ENCODE measurements at places on chromosomes 11 and 22.

DNA sequence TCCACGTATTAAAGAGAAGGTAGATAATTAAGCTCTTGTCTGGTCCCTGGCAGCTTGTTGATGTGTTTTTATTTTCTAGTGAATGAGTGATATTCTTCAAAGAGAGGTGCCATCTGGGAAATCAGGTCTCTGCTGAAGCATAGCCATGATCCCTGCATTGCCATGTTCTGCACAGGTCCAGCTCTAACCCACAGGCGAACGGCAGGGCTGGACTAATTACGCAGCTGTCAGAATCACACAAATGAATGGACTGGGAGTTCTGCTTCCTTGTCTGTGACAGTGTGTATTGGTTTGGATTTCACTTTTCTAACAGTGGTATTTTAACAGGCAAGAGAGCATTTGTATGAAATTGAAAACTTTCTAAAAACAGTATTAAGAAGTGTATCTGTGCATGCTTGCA lies 235.6 kb downstream of the FAT3 start:
- no peak for DNase-seq

- no peak for DNase-seq
Measured at GRCh38 chr11:2529636-2530035, 84.8 kb downstream of the KCNQ1 start.

DNA sequence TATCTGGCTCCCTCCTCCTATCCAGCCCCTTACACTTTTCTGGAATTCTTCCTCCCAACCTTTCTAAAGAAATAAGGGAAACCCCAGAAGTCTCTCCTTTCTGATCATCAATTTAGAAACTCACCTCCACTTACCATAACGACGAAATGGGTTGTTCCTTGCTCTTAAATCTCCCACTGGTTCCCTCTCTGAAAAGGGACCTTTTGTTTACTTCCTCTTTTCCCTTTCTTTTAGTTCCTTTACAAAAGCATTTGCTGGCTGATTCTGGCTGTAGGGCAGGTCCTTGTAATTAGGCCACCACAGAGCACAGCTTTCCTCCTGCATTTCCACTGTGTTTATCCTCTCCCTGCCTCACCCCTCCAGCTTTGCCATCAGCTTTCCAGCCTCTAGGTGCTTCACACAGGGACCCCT lies 12.0 kb downstream of the JAML start:
- no peak for DNase-seq

DNA sequence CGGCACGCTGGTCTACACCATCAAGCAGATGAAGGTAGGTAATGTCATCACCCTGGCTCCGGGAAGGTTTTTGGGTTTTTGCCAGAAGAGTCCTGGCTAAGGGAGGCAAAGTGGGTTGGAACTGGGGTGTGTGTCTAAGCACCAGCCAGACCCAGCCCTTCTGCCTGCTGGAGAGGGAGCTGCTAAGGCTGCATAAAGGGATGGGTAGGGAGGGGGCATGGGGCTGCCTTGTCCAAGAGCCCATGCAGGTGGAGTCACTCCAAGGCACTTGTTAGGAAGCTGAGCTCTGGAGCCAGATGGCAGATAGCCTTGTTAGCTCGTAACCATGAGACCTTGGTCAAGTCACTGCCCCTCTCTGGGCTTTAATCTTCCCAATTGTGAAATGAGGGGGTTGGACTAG lies 48.0 kb downstream of the TIMP3 start:
- DNase-seq: no peak

GRCh38 chr11:95066716-95067038 lies at the start of gene SRSF8:
Gene SRSF8 (plus strand): TSS chr11:95066919. CDS start chr11:95067227, 308 bp downstream.
- no peak for DNase-seq

DNA sequence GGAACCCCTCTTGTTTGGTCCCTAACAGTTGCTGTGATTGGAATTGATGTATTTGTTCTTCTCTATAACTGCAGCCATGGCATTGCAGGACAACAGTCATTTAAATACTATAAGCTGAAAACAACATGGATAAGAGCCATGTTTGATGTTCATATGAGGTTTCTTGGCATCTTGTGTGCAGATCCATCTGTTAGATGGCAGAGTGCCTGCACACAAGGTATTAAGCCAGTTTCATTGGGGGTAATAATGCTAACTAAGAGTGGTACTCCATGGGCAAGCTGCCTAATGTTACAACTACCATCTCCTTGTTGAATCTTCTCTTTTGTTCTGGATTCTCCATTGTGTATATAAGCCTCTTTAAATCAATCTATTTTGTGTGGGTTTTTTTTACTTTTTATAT lies 206.0 kb upstream of the CHORDC1 start:
- DNase-seq: no peak

GRCh38 chr11:116302756-116303155 lies 470.0 kb downstream of the BUD13 start:
- no peak for DNase-seq

- no peak for DNase-seq
Measured at GRCh38 chr11:73761403-73761945, 600 bp upstream of the RAB6A start.

- DNase-seq: peak; percentile 61
Measured at GRCh38 chr11:63999349-64000025, 13.2 kb downstream of the OTUB1 start.

GRCh38 chr11:108468478-108468864 lies 1.1 kb upstream of the C11orf65 start:
- DNase-seq: no peak

DNA sequence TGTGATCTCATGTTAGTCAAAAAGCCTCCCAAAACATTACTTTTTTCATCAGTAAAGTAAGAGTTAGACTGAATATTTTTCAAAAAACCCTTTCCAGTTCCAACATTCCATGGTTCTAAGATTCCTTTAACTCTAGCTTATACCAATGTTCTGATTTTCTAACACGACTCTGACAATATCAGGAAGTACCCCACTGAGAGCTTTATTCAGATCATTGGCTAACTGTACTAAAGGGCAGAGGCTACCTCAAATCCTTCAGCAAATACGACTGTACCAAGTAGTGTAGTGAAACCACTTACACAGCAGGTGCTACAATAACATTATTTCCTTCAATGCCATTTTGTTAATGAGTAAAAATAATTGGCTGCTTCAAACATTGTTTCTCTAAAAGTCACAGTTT lies 213.4 kb upstream of the PITPNB start:
- DNase-seq: no peak

DNA sequence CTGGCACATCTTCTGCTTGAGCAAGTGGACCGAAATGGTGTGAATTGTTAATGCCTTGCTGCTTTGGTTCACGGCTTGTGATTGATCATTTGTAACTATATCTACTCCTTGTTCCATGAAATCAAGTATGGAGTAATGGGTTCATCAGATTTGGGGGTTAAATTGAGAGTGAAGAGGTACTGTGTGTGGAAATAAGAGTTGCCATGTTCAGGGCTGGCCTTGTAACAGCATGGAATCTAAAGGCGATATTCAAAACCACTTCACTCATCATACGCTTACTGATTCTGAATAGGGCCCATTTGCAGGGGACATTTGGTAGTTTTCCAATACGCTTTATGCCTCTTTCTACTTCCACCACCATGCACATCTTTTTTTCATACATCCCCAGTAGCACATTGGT lies 122.2 kb downstream of the DCDC1 start:
- no peak for DNase-seq

- no peak for DNase-seq
Measured at GRCh38 chr22:17945156-17945887, 79.0 kb downstream of the MICAL3 start.

GRCh38 chr11:66986178-66986545 lies 11.1 kb downstream of the C11orf86 start:
- DNase-seq: no peak

DNA sequence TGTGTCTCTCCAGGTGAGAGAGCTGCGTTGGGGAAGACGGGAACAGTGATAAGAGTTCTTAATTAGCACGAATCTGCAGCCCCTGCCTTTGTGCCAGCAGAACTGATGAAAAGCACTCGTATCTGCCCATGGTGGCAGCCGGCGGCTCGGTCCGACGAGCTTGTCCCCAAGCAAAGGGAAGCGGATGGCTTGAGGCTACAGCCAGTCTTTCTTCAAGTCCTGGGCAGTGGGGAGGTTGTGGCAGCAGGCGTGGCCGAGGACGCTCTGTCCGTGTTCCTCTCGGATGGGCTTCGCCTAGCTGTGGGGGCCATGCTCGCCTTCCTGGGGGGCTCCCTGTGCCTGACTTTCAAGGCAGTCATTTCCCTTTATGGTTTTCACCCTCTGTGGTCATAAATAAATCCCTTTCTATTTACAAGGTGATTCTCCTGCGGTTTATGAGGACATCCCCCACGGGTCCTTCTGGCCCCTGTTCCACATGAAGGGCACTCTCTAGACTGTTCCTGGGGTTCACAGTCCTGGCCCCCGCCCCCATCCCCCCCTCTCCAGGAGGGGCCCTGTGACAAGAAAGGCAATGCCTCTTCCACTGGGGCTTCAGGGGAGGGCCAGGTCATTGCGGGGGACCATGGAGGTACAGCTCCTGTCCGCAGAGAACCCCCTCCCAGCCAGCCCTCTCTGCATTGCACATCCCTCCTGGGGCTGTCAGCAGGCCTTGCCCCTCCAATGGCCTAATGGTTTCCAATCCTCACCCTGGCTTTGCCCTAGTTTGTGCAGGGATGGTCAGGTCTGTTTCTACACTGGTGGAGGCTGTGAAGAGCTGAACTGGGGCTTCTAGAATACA lies 1212.3 kb downstream of the BRD1 start:
- DNase-seq: no peak

DNA sequence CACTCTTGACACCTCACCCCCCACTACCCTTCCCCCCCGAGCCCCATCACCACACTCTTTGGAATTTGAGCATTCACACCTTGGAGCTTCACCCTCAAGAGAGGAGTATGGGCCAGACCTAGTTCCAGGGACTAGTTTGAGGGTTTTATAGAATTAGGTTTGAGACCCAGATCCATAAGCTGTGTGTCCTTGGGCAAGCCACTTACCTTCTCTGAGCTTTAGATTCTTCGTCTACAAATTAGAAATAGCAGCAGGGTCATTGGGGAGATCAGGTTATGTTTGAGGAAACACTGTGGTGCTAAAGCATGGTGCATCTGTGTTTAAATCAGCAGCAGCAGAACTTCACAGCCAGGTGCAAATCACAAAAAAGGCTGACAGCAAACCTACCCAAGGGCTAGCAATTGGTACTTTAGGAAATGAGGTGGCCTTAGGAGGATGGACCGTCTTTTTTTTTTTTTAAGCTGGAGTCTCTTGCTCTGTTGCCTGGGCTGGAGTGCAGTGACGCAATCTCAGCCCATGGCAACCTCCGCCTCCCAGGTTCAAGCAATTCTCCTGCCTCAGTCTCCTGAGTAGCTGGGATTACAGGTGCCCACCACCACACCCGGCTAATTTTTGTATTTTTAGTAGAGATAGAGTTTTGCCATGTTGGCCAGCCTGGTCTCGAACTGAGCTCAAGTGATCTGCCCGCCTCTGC lies 114.8 kb downstream of the MICAL2 start:
- DNase-seq: no peak

- DNase-seq: no peak
Measured at GRCh38 chr11:5631417-5631816, 6.6 kb downstream of the TRIM34 start.

DNA sequence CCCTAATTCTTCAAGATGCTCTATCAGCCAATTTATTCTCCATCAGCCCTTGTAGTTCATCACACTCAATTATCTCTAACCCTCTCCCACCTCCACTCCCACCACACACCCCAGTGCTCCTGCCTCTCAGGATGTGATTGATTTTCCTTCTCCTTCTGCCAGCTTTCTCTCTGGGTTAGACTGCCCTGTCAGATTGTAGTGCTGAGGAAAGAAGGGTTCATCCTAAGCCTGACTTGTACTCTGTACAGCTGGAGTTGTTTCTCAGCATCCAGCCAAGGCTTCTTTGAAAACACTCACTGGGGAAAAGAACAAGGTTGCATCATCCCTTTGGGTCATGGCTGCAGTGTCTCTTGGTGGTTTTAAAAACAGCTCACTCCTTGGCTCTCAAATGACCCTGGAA lies 61.2 kb downstream of the CECR2 start:
- no peak for DNase-seq

- no peak for DNase-seq
Measured at GRCh38 chr11:61571869-61572268, 9.0 kb downstream of the SYT7 start.

DNA sequence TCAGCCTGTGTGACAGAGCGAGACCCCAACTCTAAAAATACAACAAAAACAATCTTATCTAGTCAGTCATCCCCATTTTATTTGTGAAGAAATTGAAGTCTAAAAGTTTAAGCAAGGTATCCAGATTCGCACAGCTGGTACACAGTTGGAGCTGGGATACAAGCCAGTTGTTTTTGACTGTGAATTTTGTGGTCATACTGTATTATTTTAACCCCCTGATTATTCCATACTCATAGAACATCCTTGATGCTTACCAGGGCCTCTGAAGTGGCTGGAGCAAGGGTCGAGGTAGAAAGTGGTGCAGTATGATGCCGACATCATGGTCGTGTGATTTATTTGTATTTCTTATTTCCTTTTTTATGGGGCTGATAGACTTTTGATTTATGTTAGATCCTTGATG lies 50.0 kb downstream of the BID start:
- no peak for DNase-seq

DNA sequence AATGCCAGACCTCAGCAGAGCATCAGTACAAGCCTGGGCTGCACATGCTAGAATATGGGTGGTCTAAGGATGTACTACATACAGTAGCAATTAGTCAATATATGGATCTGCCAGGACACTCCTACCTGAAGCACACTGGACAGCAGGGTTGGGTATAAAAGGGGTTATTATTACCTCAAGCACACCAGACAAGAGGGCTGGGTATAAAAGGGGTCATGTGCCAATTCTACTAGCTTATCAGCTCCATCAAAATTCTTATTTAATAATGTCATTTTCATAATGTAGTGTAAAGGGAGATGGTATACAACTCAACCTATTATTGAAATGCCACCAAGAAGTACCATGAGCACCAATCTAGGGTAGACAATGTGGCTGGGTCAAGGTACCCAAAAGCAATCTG lies 44.7 kb upstream of the PRODH start:
- no peak for DNase-seq

DNA sequence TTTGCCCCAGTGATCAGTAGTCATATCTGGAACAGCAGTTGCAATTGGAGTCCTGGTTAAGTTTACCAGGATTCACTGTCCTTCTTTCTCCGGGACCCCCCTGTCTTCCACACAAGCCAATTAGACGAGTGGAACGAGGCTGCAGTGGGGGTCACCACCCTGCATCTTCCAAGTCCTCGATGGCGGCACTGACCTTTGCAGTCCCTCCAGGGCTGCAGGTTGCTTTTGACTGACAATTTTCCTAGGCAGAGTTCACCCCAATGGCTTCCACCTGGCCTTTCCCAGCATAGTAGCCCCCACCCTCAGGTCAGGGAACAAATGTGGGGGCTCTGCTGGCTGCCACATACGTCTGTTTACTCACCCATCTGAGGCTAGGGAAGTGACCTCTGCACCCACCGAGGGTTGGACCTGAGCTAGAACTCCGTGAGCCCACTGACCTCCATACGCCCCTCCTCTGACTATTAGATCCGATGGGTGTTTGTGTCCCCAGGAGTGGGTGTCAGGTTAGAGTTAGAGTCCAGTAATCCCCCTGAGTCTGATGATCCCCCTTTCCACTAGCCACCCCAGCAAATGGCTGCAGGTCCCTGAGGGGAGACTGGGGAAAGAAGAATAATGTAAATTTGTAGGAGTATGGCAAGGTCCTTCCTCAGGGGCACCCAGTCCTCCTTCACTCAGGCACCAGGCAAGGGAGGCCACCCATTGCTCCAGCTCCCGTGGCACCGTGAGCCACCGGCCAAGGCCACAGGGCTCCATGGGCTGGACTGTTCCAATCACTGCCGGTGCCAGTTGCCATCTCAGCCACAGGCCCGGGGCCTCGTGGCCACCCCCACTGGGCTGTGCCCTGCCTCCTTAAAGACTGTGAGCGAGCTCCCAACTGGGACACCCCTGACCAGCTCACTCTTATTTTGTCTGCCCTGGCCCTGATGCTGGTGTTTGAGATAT lies 5.5 kb downstream of the C11orf21 start:
- no peak for DNase-seq

GRCh38 chr11:104572279-104572678 lies 326.0 kb downstream of the CASP12 start:
- DNase-seq: no peak
